Thoracic aorta (tissue), 2 donors: ENCODE measurements at places on chromosomes 5 and 9.

DNA sequence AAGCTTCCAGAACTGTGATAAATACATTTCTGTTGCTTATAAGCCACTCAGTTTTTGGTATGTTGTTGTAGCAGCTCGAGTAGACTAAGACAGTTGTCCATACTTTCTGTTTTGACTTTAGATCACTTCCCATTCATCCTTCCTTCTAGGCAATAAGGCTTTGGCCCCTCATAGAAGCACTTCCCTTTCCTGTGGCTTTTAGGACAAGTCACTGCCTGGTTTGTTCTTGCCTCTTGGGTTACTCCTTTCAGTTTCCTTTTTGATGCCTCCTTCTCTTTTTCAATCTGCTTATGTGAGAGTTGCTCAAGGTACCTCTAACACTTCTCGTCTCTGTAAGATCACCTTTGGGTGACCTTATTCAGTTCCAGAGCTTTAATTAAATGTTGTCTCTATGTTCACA, 72.4 kb upstream of the NTRK2 start:
- DNase-seq: no peak

GRCh38 chr9:96331236-96331947, 29.4 kb upstream of the HSD17B3 start:
- DNase-seq: no peak

DNA sequence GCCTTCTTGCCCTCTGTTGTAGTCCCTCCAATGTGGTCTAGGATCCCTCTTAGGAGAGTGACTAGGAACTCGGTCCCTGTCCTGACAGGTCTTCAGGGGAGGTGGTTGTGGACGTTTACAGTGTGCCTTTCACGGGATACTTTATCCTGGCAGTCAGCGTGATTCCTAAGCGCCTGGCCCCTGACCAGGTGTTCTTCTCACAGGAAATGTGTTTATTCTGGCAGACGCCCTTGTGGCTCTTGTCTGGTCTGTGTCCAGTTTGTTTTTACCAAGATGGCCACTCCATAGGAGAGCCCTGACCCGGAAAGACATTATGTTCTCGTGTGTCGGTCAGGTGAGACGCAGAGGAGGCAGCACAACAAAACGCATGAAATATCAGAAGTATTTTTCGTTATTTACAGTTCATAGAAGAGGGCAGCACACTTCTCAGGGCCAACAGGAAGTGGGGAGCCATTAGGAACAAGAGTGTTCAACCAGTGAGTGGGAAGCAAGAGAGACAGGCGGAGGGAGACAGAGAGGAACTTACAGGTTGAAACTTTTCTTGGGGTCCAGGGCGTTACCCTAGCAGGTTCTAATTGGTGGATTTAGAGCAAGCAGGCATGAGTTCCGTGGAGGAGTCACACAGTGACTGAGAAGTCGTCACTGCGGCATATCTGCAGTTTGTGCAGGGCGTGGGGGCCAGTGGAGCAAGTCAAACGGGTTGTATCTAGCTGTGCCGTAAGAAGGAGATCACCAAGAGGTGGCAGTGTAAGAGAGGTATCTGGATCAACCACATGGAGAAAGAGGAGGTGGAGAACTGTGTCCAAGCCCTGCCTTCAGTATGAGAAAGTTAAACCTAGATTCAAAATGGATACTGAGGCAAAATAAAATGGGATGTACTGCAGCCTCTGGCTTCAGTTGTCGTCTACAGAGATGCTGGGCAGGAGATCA, 412.9 kb downstream of the ZSWIM6 start:
- DNase-seq: no peak

- DNase-seq: no peak
Measured at GRCh38 chr5:162091336-162091735, 23.8 kb downstream of the GABRG2 start.

DNA sequence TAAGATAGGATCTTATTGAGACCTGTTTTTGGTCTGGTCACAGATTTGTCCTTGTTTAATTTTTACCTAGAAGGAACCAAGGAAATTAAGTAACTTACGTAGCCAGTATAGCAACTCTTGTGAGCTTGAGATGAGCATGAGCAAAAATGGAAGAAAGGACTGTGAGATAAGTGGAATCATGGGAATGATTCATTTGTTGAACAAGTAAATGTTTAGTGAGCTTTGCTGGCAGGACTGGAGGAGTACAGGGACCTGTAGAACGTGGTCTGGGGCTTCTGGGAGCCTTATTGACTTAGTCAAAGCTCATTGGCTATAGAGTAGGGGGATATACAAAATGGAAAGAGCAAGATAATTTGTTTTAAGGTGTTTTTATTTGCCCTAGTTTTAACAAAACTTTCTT, 3.0 kb downstream of the RAD23B start:
- no peak for DNase-seq

DNA sequence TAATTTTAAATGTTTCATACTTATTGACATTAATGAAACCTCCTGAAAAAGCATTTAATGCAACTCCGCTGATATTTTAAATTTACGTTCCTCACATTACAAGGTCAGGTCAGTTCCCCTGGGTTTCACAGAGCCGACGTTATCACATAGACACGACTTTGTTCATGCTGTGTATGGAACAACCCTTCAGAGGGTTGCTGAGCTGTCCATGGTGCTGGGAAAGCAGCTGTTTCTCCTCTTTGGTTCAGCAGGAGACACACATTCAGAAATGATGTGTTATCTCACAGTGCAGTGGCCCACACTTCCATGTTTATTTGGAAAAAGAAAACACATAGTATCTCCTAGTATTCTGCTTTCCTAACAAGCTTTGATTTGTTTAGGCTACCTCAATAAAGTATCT, 53.5 kb downstream of the PPP2R2B start:
- DNase-seq: no peak

- DNase-seq: no peak
Measured at GRCh38 chr9:14256588-14256987, 57.4 kb downstream of the NFIB start.

DNA sequence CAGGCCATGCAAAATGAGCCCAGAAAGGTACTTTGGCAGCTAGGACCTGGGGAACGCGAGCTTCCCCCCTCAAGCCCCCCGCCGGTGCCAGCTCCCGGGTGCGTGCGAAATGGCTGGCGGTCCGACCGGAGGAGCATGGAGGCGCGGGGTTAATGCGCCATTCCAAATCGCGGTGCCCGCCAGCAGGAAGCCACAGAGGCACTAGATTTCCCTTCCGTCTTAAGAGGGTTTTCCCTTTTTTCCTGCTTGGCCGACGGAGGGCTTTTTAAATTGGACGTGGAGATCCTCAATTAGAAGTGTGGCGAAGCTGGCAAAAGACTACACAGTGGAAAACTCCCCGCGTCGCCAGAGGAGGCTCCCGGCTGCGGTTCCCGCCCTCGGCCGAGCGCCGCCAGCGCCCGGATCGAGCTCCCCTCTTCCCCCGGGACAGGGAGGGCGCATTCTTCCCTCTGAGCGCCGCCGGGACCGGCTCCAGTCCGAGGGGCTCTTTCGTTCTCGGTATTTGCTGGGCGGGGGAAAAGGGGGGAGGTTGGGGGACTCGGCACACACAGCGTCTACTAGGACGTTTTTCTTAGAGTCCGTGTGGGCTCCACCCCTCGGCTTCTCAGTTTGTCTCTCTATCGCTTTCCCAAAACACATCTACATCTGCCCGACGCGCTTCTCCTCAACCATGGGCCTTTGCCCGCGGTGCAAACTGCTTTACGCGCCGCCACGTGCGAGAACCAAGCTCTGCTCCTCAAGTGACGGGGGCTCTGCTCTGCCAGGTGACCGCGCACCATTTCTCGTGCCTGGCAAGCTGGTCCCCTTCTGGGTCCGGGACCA, 3.0 kb downstream of the GDNF start:
- no peak for DNase-seq

GRCh38 chr5:143004361-143005145, 234.4 kb downstream of the ARHGAP26 start:
- DNase-seq: no peak

GRCh38 chr5:7420510-7421280, 24.8 kb downstream of the ADCY2 start:
- no peak for DNase-seq

- peak; percentile 70 for DNase-seq
Measured at GRCh38 chr5:150180241-150181026, 9.4 kb upstream of the SLC6A7 start.

- DNase-seq: no peak
Measured at GRCh38 chr5:14123551-14123950, 19.6 kb upstream of the TRIO start.

DNA sequence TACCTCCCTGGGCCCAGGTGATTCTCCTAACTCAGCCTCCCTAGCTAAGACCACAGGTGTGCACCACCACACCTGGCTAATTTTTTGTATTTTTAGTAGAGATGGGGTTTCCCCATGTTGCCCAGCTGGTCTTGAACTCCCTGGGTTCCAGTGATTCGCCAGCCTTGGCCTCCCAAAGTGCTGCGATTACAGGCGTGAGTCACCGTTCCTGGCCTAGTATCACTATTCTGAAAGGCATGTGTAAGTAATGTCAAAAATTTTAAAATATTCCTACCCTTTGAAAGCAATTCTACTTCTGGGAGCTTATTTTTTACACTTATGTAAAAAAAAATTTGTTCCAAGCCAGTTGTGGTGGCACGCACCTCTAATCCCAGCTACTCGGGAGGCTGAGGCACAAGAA, 27.1 kb upstream of the TLE1 start:
- DNase-seq: no peak

- no peak for DNase-seq
Measured at GRCh38 chr5:17732351-17732923, 98.2 kb downstream of the TAF11L14 start.
